Frontal cortex (tissue), 4 donors: ENCODE measurements at places on chromosomes 6 and 20.

GRCh38 chr20:8635048-8635572 lies 433.8 kb upstream of the PLCB4 start:
- DNase-seq: no peak

- no peak for DNase-seq
Measured at GRCh38 chr20:23881371-23881770, 1.8 kb upstream of the CST5 start.

DNA sequence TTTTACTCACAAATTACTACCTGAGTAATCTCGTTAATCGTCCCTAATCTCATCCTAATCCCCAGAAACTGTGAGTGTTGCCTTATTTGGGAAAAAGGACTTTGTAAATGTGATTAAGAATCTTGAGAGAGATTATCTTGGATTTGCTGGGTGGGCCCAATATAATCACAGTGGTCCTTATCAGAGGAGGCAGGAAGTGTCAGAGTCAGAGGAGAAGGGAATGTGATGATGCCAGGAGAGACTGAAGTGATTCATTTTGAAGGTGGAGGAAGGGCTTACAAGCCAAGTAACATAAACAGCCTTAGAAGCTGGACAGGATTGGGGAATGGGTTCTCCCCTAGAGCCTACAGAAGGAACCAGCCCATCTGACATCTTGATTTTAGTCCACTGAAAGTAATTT lies 16.7 kb downstream of the RPP21 start:
- DNase-seq: no peak

DNA sequence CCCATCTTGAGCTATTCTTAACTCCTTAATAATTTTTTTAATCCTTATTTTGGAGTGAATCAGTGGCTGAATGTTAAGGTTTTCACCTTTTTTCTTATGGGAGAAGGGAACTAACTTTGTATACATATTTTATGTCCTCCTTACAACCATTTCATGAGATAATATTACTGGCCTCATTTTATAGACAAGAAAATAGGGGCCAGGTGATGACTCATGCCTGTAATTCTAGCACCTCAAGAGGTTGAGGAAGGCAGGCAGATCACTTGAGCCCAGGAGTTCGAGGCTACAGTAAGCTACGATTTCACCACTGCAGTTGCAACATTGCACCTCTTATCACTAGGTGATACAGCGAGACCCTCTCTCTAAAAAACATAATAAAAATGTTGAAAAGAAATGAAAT lies 128.7 kb downstream of the TMEM242 start:
- no peak for DNase-seq

DNA sequence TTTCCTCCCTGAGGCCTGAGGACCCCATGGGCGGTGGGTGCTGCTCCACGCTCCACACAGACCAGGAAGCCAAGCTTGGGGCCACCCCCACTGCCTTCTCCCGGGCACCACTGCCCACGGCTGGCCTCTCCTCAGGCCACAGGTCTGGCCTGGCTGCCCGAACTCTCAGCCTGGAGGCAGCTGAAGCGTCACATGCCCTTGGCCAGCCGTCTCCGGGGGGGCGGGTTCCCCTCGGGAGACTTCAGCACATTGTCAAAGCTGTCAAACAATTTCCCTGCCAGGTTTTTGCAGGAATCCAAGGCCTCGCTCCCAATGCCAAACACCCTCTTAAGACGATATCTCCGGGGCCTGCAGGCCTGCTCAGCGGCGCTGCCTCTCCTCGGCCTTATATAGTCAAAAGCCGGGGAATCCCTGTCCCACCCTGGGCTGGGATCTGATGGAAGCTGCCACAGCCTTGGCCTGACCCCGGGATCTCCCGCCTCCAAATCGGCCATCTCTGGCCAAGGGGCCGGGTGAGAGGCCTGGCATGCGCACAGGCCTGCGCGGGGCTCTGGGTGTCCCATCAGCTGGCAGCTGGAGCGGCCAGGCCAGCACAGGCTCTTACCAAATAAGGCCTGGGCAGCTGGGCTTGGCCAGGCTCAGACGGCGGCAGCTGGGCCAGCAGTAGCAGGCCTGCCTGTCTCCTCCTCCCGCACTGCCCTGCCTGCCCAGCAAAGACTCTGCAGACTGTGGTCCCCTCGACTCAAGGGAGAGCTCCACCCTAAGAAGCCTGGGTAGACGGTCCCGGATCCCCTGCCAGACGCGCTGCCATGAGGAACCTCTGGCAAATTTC lies 49.7 kb downstream of the RBM38 start:
- peak; percentile 92 for DNase-seq

DNA sequence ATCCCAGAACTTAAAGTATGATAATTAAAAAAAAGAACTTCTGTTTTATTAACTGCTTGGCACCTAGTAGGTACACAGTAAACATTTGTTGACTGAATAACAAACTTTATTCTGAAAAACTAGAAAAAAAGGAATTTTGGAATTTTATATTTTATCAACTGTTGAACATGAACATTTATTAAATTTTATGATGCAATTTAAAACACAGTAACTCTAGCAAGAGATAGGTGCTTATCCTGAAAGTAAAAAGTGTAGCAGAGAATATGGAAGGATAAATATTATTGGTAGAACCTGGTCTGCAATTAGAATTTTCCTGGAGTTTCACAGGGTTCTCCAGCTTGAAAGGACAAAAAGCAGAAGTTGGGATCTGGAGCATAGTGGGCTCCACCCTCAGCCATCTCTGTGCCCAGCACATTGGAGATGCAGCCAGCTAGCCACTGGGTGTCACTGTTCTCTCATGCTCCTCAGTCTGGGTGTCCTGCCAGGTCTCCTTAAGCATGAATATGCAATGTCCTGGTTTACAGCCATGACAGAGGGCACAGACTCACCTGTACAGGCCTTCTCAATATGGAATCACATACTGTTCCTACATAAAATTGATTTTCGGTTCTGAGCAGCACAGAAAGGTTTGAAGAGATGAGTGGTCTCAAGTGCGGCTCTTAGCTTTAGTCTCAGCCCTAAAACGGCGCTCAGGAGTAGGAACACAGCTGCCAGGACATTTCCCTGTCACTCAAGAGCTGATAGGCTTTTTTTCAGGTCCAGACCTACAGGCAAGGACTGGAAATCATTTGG lies 31.7 kb upstream of the IL20RA start:
- DNase-seq: peak; percentile 10

GRCh38 chr6:21118216-21118780 lies 475.3 kb upstream of the SOX4 start:
- no peak for DNase-seq

- DNase-seq: no peak
Measured at GRCh38 chr6:166563805-166564204, 22.7 kb downstream of the RAMACL start.

GRCh38 chr6:149111556-149112115 lies 205.9 kb upstream of the TAB2 start:
- no peak for DNase-seq

DNA sequence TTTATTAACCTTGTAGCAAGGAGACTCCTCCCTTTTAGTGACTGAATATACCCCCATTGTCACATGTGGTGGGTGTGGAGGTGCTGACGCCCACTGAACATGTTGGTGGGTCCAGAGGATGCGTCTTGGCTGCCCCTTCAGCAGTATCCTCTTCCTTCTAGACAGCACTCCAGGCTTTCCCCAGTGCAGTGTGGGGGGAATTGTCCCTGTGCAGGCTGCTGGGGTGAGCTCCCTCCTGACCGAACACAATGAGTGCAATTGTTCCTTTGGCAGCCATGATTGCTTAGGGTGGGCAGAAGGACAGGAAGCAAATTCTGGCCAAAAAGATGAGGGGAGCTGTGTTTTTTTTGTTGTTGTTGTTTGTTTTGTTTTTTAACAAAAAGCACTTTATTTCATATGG lies 209.3 kb upstream of the PDE10A start:
- DNase-seq: no peak

- DNase-seq: no peak
Measured at GRCh38 chr6:168708526-168708925, 267.5 kb downstream of the SMOC2 start.

GRCh38 chr6:46390153-46390876 lies 100.9 kb downstream of the RCAN2 start:
- no peak for DNase-seq

GRCh38 chr6:132780770-132781371 lies 17.6 kb downstream of the SLC18B1 start:
- DNase-seq: no peak

DNA sequence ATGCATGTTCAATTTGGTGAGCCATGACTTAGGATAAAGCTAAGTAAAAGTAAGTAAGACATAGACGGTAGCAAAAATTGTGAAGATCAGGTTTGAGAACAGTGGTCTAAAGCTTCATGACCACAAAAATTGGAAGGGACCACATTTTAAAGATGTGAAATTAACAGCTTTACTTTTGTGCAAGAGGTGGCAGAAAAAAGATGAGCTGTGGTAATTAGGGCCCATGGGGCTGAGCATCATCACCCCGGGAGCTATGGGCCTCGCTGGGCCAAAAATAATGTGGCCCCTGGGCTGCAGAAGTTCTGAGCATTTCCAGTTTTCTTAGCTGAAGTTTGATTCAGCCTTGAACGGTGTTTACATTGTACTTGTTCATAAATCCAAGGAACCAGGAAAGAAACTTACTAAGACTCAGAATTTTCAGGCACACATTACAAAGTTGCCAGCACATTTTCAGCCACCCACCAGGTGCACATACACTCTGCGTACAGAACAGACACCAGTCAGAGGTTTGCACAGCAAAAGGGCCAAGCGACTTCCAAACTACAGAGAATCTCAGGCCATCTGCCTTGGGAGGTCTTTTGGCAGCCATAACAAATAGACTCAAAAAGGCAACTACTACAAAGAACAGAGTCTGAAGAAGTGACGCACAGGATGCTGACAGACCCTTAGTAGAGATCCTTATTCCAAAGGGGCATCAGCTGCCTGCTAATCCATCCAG lies 57.7 kb downstream of the CSE1L start:
- no peak for DNase-seq

DNA sequence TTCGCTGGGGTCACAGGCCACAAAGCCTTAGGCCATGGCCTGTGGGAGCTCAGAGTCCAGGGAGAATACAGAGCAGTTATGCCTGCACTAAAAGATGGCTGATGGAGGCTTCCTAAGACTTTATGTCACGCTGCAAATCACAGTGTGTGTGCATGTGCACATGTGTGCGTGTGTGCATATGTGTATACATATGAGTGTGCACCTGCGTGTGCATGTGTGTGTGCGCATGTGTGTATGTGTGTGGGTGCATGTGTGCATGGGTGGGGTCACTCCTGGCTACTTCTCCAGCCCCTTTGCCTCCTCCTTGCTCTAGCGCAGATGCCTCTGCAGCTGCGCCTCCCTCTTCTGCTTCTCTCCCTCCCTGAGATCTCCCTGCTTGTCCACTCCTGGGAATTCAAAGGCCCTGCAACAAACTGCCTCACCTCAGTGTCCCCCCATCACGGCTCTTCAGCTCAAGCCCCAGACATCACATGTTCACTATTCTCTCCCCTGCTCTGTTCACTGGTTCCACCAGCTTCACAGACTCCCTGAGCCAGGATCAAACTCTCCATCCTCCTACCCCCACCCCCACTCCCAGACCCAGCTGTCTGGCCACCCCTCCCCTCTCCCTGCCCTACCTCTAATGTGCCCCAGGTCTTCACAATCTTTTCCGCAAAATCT lies 84.4 kb upstream of the NNAT start:
- DNase-seq: no peak

DNA sequence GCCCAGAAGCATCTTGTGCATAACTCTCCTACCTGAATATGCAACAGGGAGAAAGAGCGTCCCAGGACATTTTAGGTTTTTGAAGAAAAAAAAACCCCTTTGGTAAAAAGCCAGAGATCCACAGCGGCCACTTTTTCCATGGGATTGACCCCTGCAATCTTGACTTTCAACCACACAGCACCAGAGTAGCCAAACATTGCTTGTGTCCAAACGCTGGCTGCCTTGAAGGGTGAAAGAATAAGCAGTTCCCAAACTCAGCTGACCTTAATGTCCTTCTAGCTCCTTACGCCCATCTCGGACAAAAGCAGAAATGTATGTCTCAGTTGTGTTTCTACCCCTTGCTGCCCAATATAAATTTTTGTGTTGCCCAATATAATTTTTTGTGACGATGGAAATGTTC lies 1.2 kb upstream of the MOG start:
- no peak for DNase-seq

GRCh38 chr6:38307740-38308139 lies 332.0 kb downstream of the BTBD9 start:
- no peak for DNase-seq

- DNase-seq: no peak
Measured at GRCh38 chr6:121917834-121918559, 481.5 kb upstream of the HSF2 start.

GRCh38 chr6:137717074-137718073 lies 149.7 kb upstream of the TNFAIP3 start:
- no peak for DNase-seq

DNA sequence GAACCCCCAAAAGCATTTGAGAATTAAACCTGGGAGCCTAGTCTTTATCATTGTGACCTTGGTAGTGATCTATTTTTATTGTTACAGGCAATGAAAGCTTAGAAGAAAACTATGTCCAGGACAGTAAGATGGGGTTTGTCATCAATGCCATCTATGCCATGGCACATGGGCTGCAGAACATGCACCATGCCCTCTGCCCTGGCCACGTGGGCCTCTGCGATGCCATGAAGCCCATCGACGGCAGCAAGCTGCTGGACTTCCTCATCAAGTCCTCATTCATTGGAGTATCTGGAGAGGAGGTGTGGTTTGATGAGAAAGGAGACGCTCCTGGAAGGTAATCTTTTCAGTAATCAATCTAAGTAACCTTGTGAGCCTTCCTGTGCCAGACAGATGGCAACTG lies 191.5 kb upstream of the RAB32 start:
- DNase-seq: no peak

GRCh38 chr6:108875161-108875555 lies 26.9 kb downstream of the ARMC2 start:
- DNase-seq: no peak

- no peak for DNase-seq
Measured at GRCh38 chr20:19885594-19885938, 127.5 kb downstream of the RIN2 start.

DNA sequence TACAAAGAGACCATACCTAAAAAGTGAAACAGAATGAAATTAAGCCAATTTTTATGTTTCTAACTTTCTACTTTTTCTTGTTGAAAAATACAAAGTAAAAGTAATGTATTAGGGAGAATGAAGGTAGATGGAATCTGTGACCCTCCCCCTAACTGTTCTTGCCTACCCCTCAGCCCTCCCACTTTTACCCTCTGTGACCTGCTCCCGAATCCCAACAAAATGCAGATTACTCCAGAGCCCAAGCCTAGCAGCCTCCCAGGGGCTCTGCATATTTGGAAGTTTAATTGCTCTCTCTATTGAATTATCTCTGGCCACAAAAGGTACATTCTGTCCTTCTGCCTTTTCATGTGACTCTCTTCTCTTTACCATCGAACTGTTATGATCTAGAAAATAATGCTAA lies 201.5 kb downstream of the PKHD1 start:
- DNase-seq: no peak

DNA sequence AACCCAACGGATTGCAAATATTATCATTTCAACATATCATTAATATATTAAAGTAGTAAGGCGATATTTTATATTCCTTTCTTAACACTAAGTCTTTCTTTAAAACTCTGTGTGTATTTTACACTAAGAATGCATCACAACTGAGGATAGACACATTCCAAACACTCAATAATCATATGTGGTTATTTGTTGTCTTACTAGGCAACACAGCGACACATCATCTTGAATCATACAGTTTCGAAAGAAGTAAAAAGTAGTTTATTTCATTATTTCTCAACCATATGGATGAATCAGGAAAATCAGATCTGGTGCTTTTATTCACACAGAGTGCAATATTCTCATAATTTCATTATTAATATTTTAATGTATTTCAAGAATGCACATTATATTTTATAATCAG lies 662.4 kb downstream of the EPHA7 start:
- DNase-seq: no peak
